Activated T-helper 1 cell treated with anti-CD3 and anti-CD28 coated beads, Interleukin-2, amount 50 U/mL, for 16 hours (primary cell): ENCODE measurements at places on chromosomes 5 and 9.

- DNase-seq = no peak
Observed at GRCh38 chr9:17349831-17350230, 215.0 kb downstream of the CNTLN start.

- no peak for DNase-seq
Observed at GRCh38 chr5:83641946-83642345, 78.7 kb downstream of the HAPLN1 start.

GRCh38 chr5:124372457-124372856, 374.0 kb downstream of the ZNF608 start:
- no peak for DNase-seq

GRCh38 chr9:16689351-16689938, 181.0 kb downstream of the BNC2 start:
- DNase-seq = no peak

GRCh38 chr9:90009447-90009846, 404.6 kb downstream of the GADD45G start:
- DNase-seq = no peak

GRCh38 chr9:32258482-32258881, 126.0 kb upstream of the ACO1 start:
- DNase-seq = no peak

- DNase-seq = no peak
Observed at GRCh38 chr5:132549576-132549975, 6.3 kb upstream of the IL5 start.

DNA sequence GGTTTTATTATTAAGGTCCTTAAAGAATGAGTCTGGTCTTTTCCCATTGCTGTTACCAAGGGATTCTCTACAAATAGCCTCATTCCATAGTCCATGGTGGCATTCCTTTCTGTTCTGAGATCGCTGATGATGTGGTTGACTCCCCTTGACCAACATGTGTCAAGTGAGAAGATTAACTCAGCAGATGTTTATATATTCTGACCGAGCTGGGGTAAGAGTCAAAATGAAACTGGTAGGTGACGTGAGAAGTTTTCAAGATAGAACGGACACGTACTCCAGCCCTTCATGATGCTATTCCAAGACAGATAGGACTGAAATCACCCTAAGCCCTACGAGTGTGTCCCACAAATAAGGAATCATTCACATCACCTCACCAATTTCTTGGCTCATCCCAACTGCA, 155.5 kb upstream of the WWC1 start:
- no peak for DNase-seq
